ENCODE measurements at places on chromosomes 5 and 9. TPM values are rescaled to one million over a fixed set of nuclear protein-coding genes. Genes with fewer than 3 reads are reported as not detected.

Gene PTGES
- total RNA-seq: 0.56 TPM

Gene SLC4A9
- 0.36 TPM for total RNA-seq

Gene PCDHGB3
- total RNA-seq: 0.16 TPM

Gene CDC25C
- total RNA-seq: 12.2 TPM

Gene GLRA1
- total RNA-seq: not detected
